Activated naive CD8-positive, alpha-beta T cell treated with anti-CD3 and anti-CD28 coated beads, Interleukin-2, amount 10 ng/mL, durations not matched to agents 7 days and 5 days (primary cell): ENCODE measurements at places on chromosomes 2 and 18.

GRCh38 chr2:171241771-171242170, 81.1 kb upstream of the TLK1 start:
- no peak for DNase-seq

GRCh38 chr2:7625392-7626138, 708.4 kb downstream of the RNF144A start:
- DNase-seq = no peak

DNA sequence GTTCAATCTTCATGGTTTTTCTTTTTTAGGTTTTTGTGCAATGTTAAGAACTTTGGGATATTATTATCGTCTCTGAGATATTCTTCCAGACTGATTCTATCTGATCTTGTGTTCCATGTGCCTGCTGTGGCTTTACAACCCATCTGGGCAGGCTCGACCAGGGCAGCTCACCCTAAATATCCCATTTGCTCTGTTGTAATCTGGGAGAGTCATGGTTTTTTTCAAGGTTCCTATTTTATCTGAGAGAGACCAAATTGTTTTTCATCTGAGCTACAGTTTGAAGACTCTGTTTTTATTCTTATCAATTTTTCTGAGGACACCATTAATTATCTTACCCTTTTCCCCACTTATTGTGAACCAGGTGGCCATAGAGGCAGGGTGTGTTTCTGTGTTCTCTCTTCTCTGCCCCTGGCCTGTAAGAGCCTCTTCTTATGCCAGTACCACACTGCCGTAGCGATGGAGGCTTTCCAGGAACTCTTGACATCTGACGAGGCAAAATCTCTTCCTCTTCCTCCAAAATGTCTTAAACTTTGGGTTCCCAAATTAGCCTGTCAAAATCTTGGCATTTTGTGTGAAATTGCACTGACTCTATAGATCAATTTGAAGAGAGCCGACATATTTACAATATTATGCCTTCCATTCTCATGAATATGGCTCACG, 3.1 kb downstream of the SP140L start:
- no peak for DNase-seq

DNA sequence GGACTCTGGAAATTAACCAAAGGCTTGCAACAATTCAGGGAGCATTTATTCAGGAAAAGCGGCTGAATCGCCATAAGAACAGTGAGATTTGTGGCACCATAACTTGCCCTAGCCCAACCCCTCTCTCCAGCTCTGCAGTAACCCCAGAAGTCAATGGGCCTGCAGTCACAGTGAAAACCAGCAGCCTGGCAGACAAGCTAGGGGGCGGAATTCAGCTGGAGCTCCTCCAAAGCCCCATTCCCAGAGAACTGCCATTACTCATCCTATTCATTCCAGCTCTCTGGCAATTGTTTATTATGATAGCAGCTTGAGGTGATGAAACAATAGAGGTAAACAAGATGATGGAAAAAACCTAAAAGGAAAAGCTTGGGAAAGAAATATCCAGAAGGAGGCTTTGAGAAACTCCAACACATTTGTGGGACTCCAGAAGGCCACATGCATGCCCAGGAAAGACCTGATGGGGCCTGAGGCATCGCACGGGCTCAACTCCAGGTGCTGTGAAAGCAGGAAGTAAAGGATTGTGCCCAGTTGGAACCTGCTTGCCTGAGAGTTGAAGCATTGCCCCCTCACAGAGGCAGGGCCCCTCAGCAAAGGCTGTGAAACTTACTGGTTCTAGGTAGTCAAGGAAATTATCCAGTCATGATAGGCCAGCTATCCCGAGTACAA, 126.7 kb downstream of the TWIST2 start:
- no peak for DNase-seq

DNA sequence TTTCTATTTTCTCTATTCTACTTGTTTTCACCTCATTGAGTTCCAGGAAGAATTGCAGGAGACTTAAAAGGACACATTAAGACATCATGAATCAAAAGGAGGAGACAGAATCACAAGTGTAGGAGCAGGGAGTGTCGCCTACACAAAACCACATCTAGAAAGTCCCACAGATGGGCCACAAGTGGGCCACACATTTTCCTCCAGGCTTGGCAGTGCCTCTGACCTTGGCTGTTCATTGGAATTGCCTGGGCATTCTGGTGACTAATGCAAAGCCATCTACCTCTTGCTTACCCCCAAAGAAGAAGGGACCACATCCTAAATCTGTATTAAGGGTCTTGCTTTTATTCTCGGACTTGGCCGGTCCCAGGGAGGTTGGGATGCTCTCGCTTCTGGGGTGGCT, 103.6 kb downstream of the KLHL29 start:
- no peak for DNase-seq
